A549 (cell line): ENCODE measurements at places on chromosomes 4 and X.

DNA sequence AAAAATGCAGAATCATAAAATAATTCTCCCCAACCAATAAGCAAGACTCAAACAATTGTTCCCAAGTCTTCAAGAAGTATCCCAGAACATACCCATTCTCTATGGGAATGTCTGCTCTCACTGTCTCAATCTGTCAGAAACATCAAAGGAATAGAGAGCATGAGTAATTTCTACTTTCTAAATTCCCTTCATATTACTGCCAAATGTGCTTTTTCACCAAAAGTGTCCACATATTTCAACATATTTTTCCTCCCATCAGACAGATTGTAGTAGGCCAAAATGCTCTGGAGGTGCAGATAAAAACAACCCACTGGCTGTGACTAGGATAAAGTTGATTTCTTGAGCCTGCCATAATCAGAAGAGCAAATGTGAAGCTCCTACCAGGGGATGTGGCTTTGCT, 692.0 kb upstream of the FAM241A start:
- no peak for DNase-seq

DNA sequence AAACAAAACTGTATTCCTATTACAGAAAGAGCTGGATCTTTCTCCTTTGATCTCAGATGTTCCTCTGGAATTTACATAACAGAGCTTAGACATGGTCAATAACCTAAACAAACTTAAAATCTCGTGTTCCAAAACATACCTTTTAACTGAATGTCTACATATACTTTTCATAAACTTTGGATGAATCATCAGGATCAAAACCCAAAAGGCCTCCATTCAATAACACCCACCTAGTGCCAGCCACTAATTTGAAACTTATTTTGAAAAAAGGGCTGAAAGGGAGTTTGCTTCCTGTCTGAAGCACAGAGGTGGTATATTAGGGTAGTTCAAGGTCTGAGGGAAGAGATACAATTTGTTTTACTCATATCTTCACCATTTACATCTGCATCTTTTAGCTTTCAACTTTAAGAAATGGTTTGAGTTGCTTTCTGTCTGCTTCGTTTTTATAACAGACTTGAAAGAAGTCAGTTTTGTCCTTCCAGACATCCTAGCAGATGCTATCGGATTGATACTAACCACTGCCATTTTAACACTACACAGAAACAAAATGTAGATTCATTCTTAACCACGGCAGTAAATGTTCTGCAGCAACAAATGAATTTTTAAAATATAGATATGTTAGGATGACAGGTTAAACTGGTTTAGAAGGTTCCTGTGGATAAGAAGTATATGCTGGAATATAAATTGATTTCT, 242.8 kb upstream of the DKK2 start:
- no peak for DNase-seq

DNA sequence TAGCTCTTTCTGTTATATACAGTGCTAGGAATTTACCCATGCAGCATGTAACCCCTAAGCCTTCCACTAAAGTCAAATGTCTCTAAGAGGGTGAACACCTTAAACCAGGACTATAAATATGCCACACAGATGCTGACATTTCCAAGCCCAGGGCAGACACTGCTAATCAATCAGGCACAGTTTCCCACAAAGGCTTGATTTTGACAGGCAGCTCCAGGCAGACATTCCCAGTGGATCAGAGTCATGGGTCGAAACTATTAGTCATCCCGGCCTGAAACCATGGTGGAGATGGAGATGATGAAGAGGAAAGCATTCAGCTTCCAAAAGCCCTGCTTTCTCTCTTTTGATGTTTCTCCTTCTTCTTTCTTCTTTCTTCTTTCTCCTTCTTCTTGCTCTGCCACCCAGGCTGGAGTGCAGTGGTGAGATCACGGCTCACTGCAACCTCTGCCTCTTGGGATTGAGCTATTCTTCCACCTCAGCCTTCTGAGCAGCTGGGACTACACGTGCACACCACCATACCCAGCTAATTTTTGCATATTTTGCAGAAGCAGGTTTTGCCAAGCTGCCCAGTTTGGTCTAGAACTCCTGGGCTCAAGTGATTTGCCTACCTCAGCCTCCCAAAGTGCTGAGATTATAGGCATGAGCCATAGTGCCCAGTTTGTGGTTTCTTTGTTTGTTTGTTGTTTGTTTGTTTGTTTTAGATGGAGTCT, 21.0 kb upstream of the SORCS2 start:
- DNase-seq: no peak

DNA sequence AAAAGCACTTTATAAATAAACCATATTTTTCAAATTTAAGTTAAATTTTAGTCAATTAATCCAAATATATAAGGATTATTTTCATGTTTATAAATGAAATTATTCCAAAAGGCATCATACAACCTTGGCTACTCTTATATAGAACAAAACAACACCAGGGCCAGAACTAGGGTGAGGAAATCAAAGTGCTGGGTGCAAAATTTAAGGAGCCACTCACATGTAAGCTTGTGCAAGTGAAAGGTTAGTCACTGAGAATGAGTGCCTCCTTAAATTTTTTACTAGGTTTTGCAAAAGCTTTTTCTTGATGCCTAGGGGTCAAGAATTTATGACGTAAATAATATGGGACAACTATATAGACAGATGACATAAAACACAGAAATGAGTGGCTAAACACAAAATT, 83.4 kb upstream of the COX18 start:
- DNase-seq: no peak

GRCh38 chrX:148372925-148373324, 127.5 kb upstream of the AFF2 start:
- no peak for DNase-seq

DNA sequence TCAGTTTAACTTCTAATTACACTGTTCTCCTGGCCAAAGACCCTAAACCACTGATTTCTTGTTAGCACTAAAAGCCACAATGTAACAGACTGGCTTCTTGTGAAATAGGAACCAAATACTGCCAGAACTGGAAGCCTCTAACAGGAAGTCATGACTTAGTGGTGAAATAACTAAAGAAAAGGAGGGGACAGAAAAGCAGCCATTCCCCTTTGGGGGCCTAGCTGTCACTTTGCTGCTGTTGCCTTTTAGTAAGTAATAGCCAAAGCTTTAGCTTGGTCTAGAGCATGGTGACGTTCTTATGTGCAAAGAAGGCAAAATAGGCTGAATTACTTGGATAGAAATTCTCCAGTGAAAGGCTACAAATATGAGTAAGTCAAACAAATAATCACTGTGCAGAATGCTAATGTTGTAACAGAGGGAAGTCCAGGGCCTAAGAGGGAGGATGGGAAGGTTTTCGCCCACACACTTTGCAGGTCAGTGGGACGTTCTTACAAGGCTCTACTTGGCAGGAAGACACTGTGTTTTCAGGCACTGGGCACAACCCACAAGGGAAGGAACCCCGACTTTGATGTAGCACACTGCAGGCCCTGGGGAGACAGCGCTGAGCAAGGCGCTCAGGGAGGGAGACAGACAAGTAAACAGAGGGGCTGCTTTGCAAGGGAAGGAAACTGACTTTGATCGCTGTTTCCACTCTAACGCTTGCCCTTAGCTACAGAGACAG, 16.7 kb downstream of the GAB3 start:
- no peak for DNase-seq
